ENCODE measurements at places on chromosomes 13 and 19. TPM values are rescaled to one million over a fixed set of nuclear protein-coding genes. Genes with fewer than 3 reads are reported as not detected.

MEF2B gene
- total RNA-seq = under 0.01 TPM

CEACAM16 gene
- not detected for total RNA-seq

URAD gene
- total RNA-seq = not detected

ZNF723 gene
- total RNA-seq = not detected

CEACAM4 gene
- total RNA-seq = not detected

CAPS gene
- 7.3 TPM for total RNA-seq

ZNF708 gene
- 4.6 TPM for total RNA-seq

ZMYM5 gene
- 32.4 TPM for total RNA-seq

CGB5 gene
- not detected for total RNA-seq

ATP8A2 gene
- total RNA-seq = 0.26 TPM

TIMM50 gene
- 37.2 TPM for total RNA-seq

ZNF627 gene
- total RNA-seq = 26.3 TPM

ERICH6B gene
- not detected for total RNA-seq

FBXO27 gene
- 3.6 TPM for total RNA-seq

CEACAM3 gene
- total RNA-seq = not detected

ZNF792 gene
- total RNA-seq = 3.3 TPM

WDR87 gene
- total RNA-seq = not detected

ZNF415 gene
- total RNA-seq = 11.8 TPM

CEACAM7 gene
- not detected for total RNA-seq

Data from fibroblast of lung (primary cell).